ENCODE measurements at places on chromosomes 11 and 22. TPM values are rescaled to one million over a fixed set of nuclear protein-coding genes. Genes with fewer than 3 reads are reported as not detected.

The CRACR2B gene
- 35.3 TPM for total RNA-seq

The PLCB3 gene
- 35.9 TPM for total RNA-seq

DNA sequence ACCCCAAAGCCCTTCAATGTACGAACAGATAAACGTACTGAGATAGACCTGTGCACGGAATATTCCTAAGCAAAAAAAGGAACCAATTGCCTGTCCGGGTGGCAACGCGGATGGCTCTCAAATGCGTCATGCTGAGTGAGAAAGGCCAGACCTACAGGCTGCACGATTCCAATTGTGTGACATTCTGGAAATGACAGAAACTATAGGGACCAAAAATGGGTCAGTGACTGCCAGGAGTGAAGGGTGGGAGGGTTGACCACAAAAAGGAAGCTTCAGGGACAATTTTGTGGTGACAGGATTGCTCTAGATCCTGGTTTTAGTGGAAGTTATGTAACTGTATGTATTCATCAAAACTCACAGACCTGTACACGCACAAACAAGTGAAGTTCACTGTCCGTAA is 24.0 kb upstream of the SYT8 start:
- no peaks in the 10 kb centered on the region for H3K36me3 ChIP-seq
- H3K27me3 ChIP-seq: no peaks in the 10 kb centered on the region
- H3K4me1 ChIP-seq: no peaks in the 10 kb centered on the region
- DNase-seq: no peak
- H3K4me3 ChIP-seq: no peak overlapping the region

DNA sequence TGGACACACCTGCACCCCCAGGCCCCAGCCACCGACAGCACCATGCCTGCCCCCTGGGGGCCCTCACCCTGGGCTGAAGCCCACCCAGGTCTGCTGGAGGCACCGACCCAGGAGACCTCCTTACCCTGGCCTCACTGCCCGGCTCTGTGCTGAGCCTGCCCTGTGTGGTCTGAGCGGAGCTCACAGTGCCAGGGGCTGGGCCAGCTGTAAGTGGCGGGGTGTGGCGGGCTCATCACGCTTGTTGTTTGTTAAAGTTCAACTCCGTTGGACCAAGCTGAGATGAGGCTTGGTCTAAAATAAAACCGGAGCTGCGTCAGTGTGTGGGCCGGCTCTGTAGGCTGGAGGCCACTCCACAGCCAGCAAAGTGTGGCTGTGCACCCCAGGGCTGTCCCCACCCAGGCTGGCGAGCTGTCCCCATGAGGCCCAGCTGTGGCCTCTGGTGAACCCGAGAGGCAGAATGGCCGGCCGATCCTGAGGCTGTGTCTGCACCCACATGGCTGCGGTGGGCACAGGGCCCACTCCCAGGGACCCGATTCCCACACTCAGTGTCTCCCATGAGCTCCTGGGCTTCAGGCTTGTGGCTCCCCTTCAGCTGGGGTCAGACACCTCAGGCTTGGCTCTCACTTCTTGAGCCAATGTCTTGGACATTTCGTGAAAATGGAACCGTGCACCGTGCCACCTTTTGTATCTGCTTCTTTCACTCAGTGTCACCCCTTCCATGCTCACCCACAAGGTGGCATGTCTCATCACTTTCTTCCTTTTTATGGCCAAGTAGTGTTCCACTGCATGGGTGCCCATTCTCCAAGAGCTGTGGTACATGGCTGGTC is 137.9 kb downstream of the CTTN start:
- H3K36me3 ChIP-seq: no peaks in the 10 kb centered on the region
- H3K4me3 ChIP-seq: no peak overlapping the region
- no peaks in the 10 kb centered on the region for H3K27me3 ChIP-seq
- H3K4me1 ChIP-seq: no peaks in the 10 kb centered on the region
- no peak for DNase-seq

- H3K4me3 ChIP-seq: no peak overlapping the region
- no peaks in the 10 kb centered on the region for H3K27me3 ChIP-seq
- no peaks in the 10 kb centered on the region for H3K4me1 ChIP-seq
- H3K27ac ChIP-seq: no peak overlapping the region
These were observed 53.0 kb downstream of the RELT start for GRCh38 chr11:73429121-73429750.

DNA sequence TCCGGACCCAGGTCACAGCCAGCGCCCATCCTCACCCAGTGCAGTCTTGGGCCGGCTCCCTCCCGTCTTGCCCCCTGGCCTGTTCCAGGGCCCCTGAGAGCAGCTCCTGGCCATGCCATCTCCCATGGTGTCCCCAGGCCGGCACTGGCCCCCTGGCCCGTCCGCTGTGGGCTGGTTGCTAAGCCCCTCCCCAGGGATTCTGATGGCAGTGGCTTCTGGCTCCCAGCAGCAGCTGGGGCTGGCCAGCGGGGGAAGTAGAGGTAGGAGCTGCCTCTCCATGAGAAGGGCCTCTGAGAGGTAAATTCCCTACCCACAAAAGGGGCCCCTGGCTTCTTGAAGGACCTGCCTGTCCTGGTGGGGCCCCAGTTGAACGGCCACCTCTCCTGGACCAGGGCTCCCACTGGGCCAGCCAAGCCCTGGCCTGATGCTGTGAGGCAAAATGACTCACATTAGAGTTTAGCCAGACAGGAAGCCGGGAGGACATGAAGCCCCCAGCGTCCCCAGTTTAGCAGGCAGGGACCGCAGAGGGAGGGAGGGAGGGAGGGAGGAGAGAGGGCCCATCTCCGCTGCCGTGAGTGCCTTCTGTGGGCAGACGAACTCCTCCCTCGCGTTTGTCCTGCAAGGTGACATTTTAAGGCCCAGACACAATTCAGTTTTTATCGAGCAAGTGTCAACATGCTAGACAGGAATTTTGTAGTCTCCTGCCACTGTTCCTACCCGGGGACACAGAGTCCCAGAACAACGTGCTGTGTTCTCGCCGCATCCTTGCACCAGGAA is 32.9 kb upstream of the GAL start:
- no peak for DNase-seq
- H3K4me1 ChIP-seq: no peaks in the 10 kb centered on the region
- no peak overlapping the region for H3K27ac ChIP-seq
- H3K36me3 ChIP-seq: no peaks in the 10 kb centered on the region

GRCh38 chr11:69429716-69430491 is 51.6 kb upstream of the LINC01488 start:
- DNase-seq: no peak
- no peak overlapping the region for H3K4me3 ChIP-seq
- no peaks in the 10 kb centered on the region for H3K27me3 ChIP-seq
- peaks cover 23% of the 10 kb centered on the region for H3K4me1 ChIP-seq

- no peak for DNase-seq
- H3K27me3 ChIP-seq: no peaks in the 10 kb centered on the region
- no peak overlapping the region for H3K27ac ChIP-seq
- no peak overlapping the region for H3K4me3 ChIP-seq
- H3K4me1 ChIP-seq: no peaks in the 10 kb centered on the region
These were observed 1188.6 kb upstream of the TENM4 start for GRCh38 chr11:80629466-80629865.

Measured in Calu3 (cell line).